NCI-H1694 (cell line): ENCODE measurements at places on chromosomes 16 and 17.

DNA sequence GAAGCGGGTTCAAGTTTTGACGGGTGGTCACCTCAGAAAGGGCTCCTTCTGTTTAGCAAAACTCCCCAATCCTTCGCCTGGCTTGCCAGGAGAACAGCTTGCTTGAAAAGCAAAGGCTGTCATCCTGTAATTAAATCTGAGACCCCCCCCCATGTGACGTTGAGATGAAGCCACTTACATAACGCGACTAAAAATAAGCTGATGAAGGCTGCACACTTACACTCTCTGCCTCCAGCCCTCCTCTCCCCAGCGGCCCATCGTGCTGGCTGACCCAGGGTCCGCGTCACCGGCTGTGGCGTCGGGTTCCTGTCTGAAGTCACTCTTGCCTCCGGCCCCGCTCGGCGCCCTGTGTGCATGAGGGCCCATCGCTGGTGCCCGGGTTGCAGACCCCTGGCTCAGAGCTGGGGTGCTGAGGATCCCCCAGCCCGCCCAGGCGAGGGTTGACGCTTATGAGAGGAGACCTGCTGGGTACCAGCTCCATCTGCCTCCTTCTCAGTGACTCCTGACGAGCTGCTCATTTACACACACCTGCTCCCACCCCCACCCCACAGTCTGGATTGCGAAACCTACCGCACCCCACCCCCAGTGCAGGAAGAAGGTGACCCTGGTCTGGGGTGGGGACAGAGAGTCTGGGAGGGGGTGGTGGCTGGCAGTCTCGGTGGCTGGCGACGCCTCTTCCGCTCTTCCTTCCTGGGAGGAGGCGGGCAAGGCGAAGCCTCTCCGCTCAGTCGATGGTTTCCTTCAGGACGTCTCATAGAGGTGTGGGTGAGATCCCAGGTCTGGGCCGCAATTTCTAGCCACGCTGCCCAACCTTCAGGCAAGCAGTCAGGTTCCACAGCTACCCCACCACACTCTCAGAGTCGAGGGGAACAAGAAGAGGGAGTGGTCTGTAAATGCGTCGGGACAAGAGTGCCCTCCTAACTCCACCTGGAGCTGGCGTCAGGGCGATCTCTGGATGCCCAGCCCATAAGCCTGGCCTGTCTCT is 3.1 kb upstream of the BAIAP2 start:
- DNase-seq, result peak; percentile 41

- DNase-seq, result peak; percentile 34
Measured at GRCh38 chr16:67563708-67564468, 1.6 kb downstream of the CTCF start.

DNA sequence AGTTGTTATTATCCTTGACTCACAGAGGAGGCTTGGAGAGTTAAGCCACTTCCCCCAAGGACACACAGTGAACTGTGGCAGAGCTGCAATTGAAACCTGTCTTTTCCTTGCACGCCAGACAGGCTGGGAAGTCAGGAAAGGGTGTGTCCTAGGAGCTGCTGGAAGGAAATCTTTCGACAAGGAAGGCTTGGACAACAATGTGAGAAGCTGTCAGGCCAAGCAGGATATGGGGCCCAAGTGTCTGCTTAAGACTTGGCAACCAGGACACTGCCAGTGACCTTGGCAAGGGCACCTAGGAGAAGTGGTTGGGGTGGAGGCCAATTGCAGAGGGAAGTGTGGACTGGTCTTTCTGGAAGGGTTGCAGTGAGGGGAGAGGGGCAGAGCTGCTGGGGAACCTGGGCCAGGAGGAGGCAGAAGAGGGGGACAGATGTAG is 2.1 kb upstream of the CAMKK1 start:
- no peak for DNase-seq

DNA sequence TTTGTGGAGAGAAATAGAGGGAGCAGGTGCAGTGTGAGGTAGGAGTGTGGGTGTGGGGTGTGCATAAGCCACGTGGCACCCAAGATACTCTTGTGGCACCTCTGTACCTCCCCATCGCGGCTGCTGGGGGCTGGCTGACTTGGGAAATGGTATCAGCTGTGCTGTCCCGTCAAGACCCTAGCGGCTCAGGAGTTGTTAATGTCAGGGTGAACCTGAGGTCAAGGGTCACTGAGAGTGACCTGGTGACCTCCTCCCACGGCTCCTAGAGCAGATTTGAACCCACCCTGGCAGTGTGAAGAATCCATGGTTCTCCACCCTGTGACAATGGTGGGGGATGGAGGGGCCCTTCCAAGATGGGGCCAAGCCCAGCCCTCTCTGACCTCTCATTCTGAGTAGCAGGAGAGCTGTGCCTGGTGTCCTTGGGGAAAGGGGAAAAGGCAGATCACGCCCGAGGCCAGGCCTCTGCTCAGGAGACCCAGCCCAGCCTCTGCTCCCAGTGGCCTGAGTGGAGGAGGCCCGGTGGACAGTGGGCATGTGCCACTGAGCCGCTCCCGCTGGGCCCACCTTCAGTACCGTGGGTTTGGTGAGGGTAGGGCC is 3.0 kb upstream of the WFIKKN2 start:
- no peak for DNase-seq

DNA sequence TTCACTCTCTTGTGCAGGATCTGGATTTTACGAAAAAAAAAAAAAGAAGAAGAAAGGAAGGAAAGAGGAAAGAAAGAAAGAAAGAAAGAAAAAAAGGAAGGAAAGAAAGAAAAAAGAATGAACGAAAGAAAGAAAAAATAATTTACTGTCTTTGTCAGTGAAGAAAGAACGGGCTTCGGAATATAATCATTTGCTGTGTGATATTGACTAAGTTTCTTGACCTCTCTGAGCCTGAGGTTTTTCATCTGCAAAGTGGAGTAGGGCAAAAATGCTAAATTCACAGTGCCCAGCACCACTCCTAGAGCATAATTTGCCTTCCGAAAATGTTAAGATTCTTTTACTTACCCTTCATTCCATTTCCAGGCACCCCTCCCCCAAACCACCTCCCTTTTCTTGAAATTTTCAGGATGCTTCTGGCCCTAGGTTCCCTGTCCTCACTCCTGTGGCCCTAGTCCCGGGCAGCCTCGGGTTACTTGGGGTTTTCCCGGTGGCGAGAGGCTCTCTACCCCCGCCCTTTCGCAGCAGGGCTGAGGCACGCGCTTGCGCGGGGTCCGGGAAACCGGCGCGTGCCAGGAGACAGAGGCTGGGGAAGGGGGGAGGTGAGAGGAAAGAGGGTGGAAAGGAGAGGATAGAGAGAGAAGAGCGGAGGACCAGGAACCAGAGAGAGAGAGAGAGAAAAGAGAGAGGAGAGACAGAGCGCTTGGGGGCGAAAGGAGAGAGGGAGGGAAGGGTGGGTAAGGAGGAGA is at the start of gene CNTNAP1:
TSS of gene CNTNAP1 (plus strand) at position 556 of the 746 bp plus-strand sequence. CDS start 299 bp downstream, outside the sequence.
- peak; percentile 68 for DNase-seq

DNA sequence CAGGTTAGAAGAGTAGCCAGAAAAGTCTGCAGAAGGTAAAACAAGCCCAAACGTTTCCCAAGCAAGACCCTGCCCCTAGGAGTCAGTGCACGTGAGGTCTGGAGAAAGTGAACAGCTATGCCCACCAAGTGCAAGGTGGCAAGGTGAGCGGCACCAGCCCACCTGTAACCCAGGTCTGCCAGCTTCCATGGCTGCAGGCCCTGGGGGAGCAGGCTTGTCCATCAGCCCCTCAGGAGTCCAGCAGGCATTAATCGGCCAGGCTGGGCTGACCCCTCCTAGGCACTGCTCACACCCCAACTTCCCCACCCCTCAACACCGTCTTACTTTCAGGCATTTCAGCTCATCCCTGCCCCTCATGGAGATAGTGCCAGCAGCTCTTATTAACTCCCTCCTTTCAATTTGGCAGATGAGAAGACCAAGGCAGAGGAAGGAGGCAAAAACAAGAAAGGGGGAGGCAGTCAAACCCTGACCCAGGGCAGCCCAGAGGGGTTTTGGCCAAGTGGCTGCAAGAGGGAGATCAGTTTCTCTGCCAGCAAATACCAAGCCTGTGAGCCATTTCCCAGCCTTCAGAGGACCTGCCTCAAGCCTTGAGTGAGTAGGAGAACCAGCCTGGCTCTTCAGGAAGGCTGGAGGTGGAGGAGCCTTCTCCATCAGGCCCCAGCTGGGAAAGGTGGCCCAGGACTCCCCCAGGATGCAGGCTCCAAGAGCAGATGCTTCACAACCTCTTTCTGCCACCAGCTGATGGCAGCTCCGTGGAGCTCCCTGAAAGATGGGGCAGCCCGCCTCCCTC is 14.7 kb downstream of the BEAN1 start:
- no peak for DNase-seq

- no peak for DNase-seq
Measured at GRCh38 chr17:79026376-79027273, 2.7 kb downstream of the C1QTNF1 start.

- DNase-seq, result no peak
Measured at GRCh38 chr16:3799354-3799753, 81.2 kb downstream of the CREBBP start.

GRCh38 chr16:10920726-10921427 is 21.4 kb downstream of the DEXI start:
- DNase-seq, result no peak

DNA sequence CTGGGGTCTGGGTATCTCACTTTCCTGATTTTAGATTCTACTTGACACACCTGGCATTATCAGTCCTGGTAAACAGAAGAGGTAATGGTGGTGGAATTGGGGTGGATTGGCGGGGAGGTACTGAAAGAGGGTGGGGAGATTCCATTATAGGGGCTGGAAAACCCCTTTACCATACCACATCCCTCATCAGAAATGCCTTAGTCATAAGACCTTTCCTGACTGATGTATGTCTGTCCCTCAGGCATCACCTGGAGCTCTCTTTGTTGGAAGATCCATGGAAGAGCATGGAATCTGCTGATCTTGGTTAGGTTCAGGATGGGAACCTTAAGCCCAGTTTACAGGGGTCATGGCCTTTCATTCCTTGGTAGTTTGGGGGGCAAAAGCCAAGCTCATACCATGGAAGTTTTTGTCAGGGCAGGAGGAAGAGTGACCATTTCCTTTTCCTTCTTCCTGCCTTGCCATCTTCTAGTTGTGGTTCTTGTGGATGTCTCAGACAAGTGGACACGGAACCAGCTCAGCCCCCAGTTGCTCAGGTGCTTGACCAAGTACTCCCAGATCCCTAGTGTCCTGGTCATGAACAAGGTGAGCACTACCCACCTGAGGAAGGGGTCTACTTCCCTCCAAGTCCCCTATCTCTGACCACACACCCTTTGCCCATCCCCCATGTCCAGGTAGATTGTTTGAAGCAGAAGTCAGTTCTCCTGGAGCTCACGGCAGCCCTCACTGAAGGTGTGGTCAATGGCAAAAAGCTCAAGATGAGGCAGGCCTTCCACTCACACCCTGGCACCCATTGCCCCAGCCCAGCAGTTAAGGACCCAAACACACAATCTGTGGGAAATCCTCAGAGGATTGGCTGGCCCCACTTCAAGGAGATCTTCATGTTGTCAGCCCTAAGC is 3.3 kb downstream of the ERAL1 start:
- DNase-seq, result no peak

DNA sequence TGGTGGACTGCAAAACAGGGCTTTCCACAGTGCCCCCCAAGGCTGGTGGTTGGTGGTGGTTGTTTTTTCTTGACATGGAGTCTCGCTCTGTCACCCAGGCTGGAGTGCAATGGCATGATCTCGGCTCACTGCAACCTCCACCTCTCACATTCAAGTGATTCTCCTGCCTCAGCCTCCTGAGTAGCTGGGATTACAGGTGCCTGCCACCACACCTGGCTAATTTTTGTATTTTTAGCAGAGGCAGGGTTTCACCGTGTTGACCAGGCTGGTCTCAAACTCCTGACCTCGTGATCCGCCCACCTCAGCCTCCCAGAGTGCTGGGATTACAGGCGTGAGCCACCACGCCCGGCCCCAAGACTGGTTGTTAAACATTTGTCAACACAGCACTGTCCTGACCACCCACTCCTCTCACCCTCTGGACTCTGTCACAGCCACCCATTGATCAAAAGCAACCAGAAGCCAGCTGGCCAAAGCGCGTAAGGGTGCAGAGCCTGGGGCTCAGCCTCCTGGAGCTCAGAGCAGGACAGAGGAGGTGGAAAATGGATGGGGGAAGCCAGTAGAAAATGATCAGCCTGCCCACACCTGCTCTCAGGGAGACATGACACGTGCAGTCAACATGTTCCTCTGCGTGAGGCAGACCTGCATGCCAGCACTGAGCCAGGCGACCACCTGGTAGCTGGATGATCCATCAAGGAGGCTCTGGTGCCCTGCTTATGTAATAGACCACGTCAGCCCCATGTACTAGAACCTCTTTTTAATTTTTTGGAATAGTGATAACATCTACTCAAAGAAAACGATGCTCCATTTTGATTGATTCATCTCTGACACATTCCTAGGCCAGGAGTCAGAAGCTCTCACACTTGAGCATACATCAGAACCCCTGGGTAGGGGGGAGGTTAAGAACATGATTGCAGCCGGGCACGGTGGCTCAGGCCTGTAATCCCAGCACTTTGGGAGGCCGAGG is 14.8 kb upstream of the OSGIN1 start:
- no peak for DNase-seq

GRCh38 chr17:79936050-79936449 is 96.8 kb upstream of the CBX4 start:
- no peak for DNase-seq

DNA sequence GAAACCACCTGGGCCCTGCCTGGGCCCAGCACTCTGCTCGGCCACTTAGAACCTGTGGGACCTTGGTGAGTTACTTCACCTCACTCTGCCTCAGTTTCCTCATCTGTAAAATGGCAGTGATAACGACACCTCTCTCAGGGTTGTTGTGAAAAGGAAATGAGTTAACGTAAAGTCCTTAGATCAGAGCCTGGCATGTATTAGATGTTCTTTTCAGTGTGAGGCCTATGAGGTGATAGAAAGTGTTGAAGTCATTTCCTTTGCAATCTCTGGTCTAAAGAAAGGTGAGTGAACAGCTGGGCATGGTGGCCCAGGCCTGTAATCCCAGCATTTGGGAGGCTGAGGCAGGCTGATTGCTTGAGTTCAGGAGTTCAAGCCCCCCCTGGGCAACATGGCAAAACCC is 51.7 kb upstream of the LGALS9 start:
- no peak for DNase-seq

- no peak for DNase-seq
Measured at GRCh38 chr17:50778988-50779387, 11.7 kb upstream of the ANKRD40CL start.

DNA sequence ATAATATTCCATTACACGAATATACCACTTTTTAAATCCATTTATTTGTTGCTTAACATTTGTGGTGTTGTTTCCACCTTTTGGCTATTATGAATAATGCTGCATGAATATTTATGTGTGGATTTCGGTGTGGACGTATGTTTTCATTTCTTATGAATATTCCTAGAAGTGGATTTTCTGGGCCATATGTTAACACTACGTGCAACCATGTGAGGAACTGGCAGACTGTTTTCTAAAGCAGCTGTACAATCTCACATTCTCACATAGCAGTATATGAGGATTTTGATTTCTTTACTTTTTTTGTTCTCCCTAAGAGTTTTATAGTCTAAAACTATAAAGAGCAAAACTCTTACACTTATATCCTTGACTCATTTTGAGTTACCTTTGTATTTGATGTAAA is 143.4 kb downstream of the MAP2K4 start:
- no peak for DNase-seq
